ENCODE measurements at places on chromosomes 5 and 9. TPM values are rescaled to one million over a fixed set of nuclear protein-coding genes. Genes with fewer than 3 reads are reported as not detected.

GRCh38 chr9:38073882-38074281 lies 4.9 kb upstream of the SHB start:
- no peak for DNase-seq
- no peaks in the 10 kb centered on the region for H3K36me3 ChIP-seq
- no peak overlapping the region for H3K4me3 ChIP-seq
- H3K27me3 ChIP-seq: no peaks in the 10 kb centered on the region

DNA sequence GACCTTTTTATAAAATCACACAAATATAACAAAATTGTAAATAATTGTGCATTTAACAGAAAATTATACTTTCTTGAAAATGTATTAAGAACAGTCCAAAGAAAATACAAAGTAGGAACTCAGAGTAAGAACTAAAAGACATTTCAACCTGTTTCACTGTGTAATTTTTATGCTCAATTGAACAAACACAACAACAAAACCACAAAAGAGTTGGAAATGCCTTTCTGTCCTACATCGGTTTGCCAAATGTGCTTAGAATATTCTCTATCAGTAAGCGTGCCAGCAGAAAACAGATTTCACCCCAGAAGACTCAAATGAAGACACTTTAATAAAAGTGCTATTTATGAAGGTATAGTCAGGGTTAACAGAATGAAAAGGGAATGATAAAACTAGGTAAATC lies 592.1 kb downstream of the PRELID2 start:
- no peaks in the 10 kb centered on the region for H3K27me3 ChIP-seq
- no peaks in the 10 kb centered on the region for H3K4me1 ChIP-seq
- H3K36me3 ChIP-seq: no peaks in the 10 kb centered on the region
- H3K4me3 ChIP-seq: no peak overlapping the region
- H3K27ac ChIP-seq: no peak overlapping the region
- DNase-seq: no peak

The PANK3 gene
- 32.4 TPM for total RNA-seq

The GNA14 gene
- total RNA-seq: 0.35 TPM

The LHX3 gene
- not detected for total RNA-seq

DNA sequence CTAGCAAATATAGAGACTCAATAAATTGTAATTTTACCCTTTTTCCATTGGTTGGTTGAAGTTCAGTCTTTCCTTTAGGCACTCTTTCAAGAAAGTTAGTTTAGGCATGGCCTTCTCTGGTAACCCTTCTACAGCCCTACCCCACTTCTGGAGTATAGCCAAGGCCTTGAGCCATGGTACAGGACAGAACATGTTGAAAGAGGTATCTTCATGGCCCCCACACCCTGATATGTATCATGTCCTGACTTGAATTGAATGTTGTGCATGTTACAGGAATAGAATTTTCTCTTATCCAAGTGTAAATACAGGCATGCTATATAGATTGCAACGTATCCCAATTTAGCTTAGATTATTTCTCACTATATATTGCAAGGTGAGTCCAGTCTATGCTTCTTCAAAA lies 175.6 kb downstream of the CD180 start:
- H3K27ac ChIP-seq: peak overlapping the region; percentile 70
- H3K36me3 ChIP-seq: no peaks in the 10 kb centered on the region

DNA sequence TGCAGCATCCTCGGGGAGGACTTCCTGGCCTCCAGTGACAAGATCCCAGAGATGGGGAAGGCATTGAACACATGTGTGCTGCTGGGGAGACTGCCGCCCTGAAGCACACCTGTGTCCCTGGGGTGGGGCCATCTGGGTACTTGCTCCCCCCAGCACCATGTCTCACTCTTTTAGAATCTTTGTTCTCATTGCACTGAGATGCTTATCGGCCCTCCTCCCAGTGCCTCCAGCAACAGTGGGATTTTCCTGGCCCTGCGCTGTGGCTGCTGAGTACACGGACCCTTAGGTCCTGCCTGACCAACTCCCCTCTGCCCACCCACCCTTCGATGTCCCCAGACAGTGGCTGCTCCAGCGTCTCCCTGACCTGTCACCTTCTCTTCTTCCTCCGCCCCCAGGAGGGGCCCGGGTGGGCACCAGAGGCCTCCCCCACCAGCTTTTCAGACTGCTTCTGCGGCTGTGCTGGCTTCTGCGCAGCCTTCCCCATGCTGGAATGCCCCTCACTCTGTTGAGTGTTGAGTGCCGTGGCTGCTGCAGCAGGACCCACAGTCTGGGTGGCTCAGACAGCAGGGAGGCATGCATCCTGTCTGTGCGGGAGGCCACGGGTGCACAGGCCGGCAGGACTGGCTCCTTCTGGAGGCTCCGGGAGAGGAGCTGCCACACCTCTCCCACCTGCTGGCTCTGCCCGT lies 145.9 kb upstream of the IRX2 start:
- no peak for DNase-seq
- H3K4me1 ChIP-seq: no peaks in the 10 kb centered on the region
- no peak overlapping the region for H3K27ac ChIP-seq
- H3K36me3 ChIP-seq: no peaks in the 10 kb centered on the region

GRCh38 chr5:86526811-86527348 lies 90.9 kb upstream of the COX7C start:
- H3K4me1 ChIP-seq: no peaks in the 10 kb centered on the region
- no peak for DNase-seq
- H3K4me3 ChIP-seq: no peak overlapping the region
- no peaks in the 10 kb centered on the region for H3K36me3 ChIP-seq
- no peak overlapping the region for H3K27ac ChIP-seq

The CDC25C gene
- 3.1 TPM for total RNA-seq

DNA sequence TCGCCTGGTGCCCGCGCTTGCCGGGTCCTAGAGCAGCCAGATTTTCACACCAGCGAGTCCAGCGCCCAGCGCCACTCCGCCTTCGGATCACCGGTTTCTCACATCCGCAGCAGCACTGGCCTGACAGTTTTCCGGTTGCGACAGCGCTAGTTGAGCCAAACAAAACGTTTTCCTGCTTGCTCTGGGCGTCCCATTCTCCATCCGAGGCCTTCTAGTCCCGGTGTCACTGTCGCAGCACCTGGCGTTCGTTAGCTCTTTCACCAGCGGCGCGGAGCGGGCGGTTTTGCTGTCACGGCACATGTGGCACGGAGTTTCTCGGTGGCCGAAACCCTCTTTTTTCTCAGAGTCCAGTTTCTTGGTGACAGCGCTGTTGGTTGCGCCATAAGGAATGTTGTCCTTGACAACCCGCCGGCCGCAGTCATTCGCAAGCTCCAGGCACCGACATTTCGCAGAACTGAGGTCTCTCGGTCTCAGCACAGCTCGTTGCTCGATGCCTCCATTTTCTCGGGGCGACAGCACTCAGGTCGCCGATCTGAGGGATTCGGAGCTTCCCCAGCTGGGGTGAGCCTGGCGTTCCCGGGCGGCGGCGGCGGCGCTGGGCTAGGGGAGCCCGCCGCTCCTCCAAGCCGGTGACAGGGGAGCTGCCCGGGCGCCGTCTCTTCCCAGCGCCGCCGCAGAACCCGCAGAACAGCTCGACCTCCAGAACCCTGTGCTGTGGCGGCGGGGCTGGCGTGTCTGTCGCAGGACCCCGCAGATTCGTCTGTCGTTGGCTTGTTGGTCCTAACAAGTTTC lies 47.8 kb downstream of the ANXA2R start:
- no peaks in the 10 kb centered on the region for H3K36me3 ChIP-seq
- peaks cover 40% of the 10 kb centered on the region for H3K27me3 ChIP-seq
- peak overlapping the region; percentile 85 for H3K27ac ChIP-seq
- H3K4me1 ChIP-seq: peaks cover 4% of the 10 kb centered on the region

DNA sequence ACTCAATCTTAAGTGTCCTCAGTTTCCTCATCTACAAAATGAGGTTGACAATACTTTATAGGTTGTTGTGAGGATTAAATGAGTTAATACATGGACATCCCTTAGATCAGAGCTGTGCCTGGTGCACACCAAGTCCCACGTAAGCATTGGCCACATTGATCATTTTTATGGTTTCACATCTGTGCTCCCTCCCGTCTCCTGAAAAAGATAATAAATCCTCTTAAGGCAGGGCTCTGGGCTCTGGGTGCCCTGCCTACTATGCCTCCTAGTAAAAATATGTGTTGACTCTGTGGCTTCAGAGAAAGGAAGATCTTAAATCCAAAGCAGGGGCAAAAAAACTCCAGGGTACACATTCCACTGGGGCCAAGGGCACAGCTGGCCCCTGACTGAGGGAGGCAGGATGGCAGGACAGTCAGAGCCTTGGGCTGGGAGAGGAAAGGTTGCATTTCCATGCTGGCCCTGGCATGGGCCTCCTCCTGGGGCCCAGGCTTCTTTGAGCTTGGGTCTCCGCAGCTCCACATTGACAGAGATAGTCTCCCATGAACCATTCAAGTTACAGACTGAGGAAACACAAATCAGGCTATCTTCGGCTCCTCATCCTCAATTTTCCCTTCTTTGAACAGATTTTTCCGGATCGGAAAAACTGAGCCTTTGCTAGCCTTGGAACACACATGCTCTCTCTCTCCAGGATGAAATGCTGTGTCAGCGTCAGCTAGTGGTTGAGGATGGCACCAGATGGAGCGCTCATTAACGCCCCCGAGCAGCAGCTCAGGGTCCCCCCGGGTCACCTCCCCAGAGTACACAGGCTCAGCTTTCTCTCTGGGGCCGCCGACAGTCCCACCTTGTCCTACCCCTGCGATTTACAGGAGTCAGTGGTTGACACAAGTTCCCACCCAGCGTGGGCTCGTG lies 22.4 kb upstream of the KIF12 start:
- no peak overlapping the region for H3K4me3 ChIP-seq
- H3K27ac ChIP-seq: no peak overlapping the region
- H3K4me1 ChIP-seq: no peaks in the 10 kb centered on the region
- no peaks in the 10 kb centered on the region for H3K36me3 ChIP-seq

The TMEM252 gene
- not detected for total RNA-seq

GRCh38 chr5:52255308-52255707 lies 532.4 kb upstream of the ITGA1 start:
- no peaks in the 10 kb centered on the region for H3K27me3 ChIP-seq
- H3K36me3 ChIP-seq: no peaks in the 10 kb centered on the region
- H3K27ac ChIP-seq: no peak overlapping the region
- no peaks in the 10 kb centered on the region for H3K4me1 ChIP-seq
- H3K4me3 ChIP-seq: no peak overlapping the region

GRCh38 chr9:112586599-112587155 lies 100.0 kb downstream of the KIAA1958 start:
- no peak overlapping the region for H3K27ac ChIP-seq
- H3K27me3 ChIP-seq: no peaks in the 10 kb centered on the region
- H3K4me3 ChIP-seq: no peak overlapping the region
- H3K4me1 ChIP-seq: peaks cover 9% of the 10 kb centered on the region

The GRXCR2 gene
- not detected for total RNA-seq

DNA sequence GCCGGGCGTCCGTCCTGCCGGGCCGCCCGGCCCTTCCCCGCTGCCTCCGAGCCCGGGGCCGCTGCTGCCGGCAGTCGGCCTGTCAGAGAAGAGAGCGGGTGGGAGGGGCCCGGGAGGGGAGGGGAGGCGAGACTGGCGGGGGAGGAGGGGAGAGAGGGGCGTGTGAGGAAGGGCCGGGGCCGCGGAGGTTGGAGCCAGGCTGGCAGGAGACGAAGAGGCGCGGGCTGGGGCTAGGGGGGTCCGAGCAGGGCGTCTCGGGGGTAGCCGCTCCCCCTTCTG lies 570 bp downstream of the CREBRF start:
- H3K27me3 ChIP-seq: no peaks in the 10 kb centered on the region
- no peaks in the 10 kb centered on the region for H3K36me3 ChIP-seq

GRCh38 chr5:154486427-154486866 lies 8.4 kb upstream of the HAND1 start:
- H3K27me3 ChIP-seq: peaks cover 21% of the 10 kb centered on the region
- H3K27ac ChIP-seq: no peak overlapping the region
- DNase-seq: no peak
- no peak overlapping the region for H3K4me3 ChIP-seq
- H3K36me3 ChIP-seq: no peaks in the 10 kb centered on the region

GRCh38 chr5:553874-554273 lies 29.6 kb upstream of the SLC9A3 start:
- H3K36me3 ChIP-seq: no peaks in the 10 kb centered on the region
- DNase-seq: no peak
- H3K4me1 ChIP-seq: no peaks in the 10 kb centered on the region

- peaks cover 14% of the 10 kb centered on the region for H3K4me1 ChIP-seq
- H3K4me3 ChIP-seq: no peak overlapping the region
- DNase-seq: no peak
Observed at GRCh38 chr5:96780626-96781025, 27.1 kb downstream of the ERAP1 start.

GRCh38 chr9:87455407-87455806 lies 42.3 kb upstream of the DAPK1 start:
- no peaks in the 10 kb centered on the region for H3K36me3 ChIP-seq
- H3K27me3 ChIP-seq: peaks cover 5% of the 10 kb centered on the region
- DNase-seq: no peak
- H3K4me1 ChIP-seq: no peaks in the 10 kb centered on the region
- no peak overlapping the region for H3K4me3 ChIP-seq

- no peak for DNase-seq
- no peaks in the 10 kb centered on the region for H3K27me3 ChIP-seq
- H3K27ac ChIP-seq: no peak overlapping the region
- no peaks in the 10 kb centered on the region for H3K36me3 ChIP-seq
- H3K4me3 ChIP-seq: no peak overlapping the region
Observed at GRCh38 chr5:174675916-174676315, 48.5 kb upstream of the MSX2 start.

DNA sequence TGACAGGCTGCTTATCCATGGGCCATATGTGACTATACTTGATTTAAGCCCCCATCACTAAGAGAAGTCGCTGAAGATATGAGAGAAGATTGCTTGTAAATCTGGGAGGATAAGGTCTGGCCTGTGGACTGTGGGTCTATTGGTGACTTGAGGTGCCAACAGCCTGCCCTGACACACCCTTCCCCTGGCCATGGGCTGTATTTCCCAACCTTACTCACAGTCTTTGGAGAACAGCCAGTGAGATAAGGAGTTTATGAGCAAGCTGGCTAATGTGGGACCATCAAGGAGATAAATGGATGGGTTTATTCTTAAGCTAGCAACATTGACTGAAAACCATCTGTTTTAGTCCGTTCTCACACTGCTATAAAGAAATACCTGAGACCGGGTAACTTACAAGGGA lies 231.3 kb downstream of the ZSWIM6 start:
- H3K4me3 ChIP-seq: no peak overlapping the region
- no peak overlapping the region for H3K27ac ChIP-seq
- H3K36me3 ChIP-seq: no peaks in the 10 kb centered on the region
- no peaks in the 10 kb centered on the region for H3K4me1 ChIP-seq
- no peaks in the 10 kb centered on the region for H3K27me3 ChIP-seq
- DNase-seq: no peak

The TEX10 gene
- total RNA-seq: 24.6 TPM

DNA sequence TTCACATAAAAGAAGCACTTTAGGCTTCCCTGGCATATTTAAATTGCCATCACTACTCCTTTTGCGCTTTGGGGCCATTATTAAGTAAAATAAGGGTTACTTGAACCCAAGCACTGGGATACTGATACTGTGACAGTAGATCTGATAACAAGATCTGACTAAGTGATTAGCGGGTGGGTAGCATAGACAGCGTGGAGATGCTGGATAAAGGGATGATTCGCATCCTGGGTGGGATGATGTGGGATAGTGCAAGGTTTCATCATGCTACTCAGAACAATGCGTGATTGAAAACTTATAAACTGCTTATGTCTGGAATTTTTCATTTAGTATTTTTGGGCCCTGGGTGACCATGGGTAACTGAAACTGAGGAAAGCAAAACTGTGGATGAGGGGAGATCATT lies 75.1 kb downstream of the PTTG1 start:
- no peak for DNase-seq
- H3K36me3 ChIP-seq: no peaks in the 10 kb centered on the region
- H3K27me3 ChIP-seq: no peaks in the 10 kb centered on the region
- no peak overlapping the region for H3K4me3 ChIP-seq
- H3K27ac ChIP-seq: no peak overlapping the region
